ENCODE measurements at places on chromosomes 7 and 10.

DNA sequence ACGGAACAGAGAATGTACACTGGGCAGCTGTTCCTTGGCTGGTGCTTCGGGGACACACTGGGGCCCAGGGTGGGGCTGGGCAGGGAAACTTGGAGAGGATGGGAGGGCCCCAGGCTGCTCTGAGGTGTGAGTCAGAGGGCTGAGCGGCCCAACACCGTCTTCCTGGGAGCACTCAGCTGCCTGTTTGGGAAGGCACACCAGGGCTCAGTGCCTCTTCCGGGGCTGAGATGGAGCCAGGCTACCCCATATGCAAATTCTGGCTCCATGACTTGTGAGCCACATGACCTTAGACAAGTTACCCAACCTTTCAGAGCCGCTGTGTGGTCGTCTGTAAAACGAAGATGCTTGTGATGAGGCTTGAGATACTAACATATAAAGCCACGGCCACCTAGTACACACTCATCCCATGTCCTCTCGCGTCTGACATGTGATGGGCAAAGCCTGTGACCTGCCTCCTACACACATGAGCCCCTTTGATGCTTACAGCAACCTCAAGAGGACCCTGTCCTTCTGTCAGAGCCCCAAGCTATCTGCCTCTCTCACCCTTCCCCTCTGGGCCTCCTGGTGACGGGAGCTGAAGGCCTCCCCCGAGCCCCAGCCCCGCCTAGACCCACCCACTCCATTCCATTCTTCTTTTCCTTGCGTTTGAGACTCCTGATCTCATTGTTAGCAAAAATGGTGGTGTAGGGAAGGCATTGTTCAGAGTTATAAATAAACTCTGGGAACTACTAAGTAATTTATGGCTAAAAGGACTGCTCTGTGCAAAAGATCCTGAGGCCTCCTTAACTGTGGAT is 26.1 kb downstream of the KLRG2 start:
- DNase-seq: no peak

GRCh38 chr10:88221010-88221973 is 357.9 kb downstream of the PTEN start:
- DNase-seq: peak; percentile 46

- DNase-seq: no peak
Measured at GRCh38 chr7:158631574-158632195, 44.1 kb upstream of the PTPRN2 start.

GRCh38 chr10:48199580-48200377 is 74.7 kb downstream of the FRMPD2 start:
- no peak for DNase-seq

DNA sequence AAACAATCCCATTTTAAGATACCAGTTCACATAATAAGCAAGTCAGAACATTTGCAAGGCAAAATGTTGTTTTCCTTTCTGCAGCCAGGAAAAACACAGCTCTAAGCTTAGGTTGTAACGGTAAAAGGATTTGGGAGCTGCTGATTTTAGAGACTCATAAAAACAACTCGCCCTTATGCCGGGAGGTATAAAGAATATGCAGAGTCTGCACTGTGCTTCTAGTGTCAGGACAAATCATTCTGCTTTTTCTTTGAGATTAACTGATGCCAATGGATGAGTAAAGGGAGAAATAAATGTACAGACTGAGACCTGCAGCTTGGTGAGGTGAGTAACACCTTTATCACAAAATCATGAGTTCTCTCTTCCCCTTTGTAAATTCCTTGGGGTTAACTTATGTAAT is 2.0 kb upstream of the SFR1 start:
- no peak for DNase-seq

DNA sequence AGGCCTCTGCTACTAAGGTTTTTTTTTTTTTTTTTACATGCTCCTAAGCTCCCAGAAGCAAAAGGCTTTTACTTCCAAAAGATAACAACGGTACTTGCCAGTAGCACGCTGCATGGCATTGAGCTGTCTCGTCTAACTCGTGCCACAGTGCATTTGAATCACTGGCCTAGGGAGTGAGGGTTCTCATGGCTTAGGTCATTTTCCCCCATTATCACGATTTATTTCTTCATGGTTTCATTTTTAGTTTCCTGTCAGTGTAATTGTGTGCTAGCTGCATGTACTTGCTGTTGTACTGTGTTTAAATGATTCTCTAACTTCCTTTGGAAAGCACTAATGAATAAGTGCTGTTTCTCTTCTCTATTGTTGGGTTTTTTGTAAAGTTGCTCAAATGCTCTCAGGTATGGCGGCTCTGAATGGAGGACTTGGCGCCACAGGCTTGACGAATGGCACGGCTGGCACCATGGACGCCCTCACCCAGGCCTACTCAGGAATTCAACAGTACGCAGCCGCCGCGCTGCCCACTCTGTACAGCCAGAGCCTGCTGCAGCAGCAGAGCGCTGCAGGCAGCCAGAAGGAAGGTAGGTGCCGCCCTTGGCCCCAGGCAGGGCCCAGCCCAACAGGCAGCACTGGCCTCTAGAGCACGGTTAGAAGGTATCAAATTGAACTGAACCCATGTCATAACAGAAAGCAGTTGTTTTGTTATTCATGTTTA is 290.5 kb downstream of the USP6NL start:
- DNase-seq: no peak

DNA sequence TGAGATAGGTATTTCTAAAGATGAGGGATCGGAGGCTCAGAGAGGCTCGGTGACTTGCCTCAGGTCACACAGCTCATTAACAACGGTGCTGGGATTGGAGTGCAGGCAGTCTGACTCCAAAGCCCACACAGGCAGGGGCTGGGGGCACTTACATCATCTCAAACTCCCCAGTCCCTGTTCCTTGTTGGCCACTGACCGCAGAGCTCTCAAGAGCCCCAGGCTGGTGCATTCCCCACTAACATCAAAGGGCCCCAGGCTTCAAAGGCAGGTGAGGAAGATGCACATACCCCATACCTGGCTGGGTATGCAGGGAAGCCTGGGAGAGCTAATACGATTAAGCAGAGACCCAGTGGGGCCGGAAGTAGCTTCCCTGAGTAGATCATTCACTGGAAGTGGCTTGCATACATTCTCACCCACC is 13.7 kb upstream of the NODAL start:
- DNase-seq: no peak

DNA sequence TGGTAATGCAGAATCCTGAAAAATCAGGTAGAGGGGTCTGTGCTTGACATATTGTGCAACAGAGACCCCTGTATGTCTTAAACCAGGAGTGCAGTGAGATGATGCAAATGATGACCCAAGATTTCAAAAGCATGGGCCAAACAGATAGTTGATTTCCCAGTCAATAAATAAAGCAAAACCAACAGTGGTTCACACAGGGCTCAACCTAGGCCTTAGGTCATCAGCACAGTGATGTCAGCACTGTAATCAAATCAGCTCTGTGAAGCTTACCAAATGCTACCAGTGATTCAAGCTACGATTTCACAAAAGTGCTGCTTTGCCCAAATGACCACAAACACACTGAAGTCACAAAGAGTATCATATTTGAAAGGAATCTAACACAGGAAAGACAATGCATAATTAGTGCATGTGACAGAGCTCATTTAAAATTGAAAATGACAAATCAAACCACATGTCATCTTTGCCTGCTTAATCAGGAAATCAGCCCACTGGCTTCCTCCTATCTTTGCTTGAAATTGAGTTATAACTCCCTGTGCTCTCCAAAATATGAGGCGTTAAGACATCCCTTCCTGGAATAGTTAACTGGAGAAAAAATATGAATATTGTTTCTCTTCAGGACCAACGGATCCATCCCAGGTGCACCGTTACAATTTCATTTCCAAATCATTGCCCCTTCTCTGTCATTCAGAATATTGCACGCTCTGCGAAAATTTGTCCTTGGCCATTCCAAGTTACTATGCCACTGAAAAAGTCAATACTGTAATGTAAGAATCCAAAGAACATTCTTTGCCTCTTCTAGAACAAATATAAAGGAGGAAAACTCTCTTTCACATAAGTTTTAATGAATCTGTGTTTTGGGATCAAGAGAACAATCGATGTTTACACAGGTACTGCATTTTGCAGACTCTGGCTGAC is 41.9 kb upstream of the ASL start:
- DNase-seq: no peak

- no peak for DNase-seq
Measured at GRCh38 chr10:84659027-84659426, 330.6 kb downstream of the CCSER2 start.

- DNase-seq: peak; percentile 45
Measured at GRCh38 chr7:127954357-127954748, 76.9 kb downstream of the LRRC4 start.

DNA sequence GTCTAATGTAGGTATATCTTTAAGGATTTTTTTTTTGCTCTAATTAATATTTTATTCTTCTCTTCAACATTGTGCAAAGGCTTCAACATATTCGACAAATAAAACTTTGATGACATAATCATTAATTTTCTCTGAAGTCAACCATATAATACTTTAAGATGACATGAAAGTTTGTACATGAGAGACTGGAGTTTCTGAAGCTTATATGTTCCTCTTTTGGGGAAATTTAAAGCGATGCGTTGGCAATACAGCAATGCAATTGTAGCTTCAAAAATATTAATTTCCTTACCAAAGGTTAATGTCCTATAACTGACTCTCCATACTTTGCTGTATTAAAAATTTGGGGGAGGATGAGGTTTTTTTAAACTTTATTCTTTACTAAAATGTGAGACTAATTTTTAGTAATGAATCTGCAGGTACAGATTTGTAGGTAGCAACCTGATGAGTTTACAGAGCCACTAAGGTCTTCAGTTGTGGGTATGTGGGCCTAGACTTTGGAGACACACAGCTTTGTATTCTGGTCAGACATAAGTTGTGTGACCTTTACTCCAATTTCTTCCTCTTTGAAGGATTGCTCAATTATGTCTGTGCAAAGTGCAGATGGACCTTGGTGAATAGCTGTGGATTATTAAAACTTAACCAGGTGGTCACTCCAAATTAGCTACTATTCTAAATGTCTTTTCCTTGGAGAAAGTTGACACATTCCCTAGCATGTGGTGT is 18.0 kb upstream of the LIPA start:
- DNase-seq: no peak

DNA sequence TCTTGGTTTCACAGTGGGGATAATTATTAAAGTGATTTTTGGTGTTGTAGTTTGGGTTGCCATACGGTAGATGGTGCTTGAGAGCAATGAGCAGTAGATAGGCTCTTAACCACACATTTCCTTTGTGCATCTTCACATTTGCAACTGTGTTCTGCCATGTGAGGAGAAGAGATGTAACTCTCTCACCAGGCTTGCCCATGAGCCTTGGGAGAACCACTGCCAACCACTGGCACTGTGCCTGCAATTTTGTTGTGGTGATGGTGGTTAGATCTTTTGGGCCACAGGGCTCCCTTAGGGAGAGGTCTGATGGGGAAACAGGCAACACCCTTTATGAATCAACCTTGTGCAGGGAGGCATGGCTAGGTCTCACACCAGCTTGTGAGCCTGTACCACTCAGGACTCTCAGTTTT is 204.3 kb downstream of the CCDC7 start:
- no peak for DNase-seq

DNA sequence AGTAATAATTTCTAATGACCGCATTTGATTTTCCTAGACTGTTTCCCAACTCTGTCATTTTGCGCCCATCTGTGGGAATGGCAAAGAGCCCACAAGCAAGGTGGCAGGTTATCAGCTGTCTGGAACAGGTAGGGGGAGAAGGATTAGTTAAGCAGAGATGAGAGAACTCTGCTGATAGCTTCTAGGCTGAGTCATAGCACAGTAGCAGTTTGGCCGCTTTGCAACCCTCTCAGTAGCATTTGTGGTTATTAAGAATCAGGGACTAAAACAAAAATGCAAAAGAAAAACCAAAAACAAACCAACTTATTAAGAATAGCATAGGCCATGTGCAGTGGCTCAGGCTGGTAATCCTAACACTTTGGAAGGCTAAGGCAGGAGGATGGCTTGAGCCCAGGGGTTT is 602.7 kb upstream of the SORCS1 start:
- DNase-seq: no peak

DNA sequence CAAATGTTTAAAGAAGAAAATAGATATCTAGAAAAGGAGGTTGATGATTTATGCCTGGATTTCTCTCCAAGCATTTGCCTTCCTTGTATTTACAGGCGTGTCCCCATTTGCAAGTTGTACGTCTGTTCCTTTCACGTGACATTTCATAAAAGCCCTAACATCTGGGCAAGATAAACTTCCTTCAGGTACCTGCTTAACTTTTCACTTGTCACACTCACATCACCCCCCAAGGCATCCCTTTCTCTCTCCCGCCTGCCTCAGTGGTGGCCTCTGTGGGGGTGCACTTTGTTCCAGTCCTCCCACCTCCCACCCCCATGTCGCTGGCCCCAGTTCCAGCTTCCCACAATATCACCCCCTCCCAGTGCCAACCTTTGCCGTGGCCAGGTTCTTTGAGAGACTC is 6.7 kb downstream of the TWIST1 start:
- no peak for DNase-seq

- DNase-seq: no peak
Measured at GRCh38 chr7:70657989-70658632, 473.8 kb upstream of the GALNT17 start.

DNA sequence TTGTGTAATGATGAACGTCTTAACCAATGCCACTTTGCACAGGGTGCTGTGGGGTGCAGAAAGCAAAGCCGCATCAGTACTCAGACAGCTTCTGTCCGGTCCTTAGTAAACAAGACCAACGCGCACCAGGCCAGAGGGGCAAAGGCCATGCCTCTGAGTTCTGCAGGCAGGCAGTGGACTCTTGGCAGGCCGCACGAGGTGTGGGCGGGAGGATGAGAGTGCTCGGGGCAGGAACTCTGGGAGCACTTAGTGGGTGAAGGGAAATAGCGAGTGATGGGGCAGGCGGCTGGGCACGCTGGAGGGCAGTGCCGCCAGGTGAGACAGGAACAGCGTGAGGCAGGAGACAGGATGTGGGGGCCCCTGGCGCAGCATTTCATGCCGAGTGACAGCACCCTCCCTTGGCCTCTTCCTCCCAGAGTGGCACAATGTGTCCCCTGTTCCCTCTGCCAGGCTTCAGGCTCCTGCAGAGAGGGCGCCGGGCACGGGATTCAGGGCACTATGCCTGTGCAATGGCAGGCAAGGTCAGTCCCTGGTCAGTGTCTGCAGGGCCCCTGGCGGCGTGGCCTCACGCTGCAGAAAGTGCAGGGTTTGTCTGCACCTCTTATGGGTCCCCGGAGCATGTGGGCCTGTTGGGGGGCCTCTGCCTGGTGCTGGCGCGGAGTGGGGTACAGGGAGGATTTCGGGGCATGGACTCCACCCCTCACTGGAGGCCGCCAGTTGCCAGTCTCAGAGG is 60.4 kb downstream of the VIPR2 start:
- DNase-seq: no peak

DNA sequence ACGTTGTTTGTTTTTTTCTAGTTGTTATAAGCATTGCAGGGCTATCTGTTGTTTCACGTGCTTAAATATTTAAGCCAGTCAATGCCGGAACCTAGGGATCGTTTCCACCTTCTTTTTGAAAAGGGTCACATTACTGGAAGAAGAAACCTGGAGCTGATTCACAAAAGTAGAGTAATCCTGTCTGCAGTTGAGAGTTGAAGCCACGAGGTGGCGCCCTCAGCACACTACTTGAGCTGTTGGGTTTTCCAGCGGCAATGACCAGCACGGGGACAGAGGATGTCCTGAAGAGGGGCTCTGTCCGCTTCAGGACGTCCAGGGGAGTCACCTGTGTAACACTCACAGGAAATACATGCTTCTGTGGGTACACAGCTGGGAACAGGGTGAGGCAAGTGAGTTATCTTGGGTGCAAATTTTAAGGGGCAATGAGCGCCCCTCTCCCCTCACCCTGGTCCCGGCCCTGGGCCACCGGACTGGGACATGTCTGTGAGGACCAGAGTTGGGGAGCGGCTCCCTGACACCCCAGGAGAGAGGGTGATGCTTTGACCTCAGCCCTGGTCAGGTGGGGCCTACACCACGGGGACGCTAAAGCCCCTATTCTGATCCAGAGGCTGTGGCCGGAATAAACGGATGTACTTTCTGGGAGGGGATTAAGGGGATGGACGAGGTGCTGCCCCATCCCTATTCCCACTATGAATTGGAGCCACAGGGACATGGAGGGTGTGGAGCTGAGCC is 26.3 kb upstream of the WDFY4 start:
- DNase-seq: peak; percentile 54
